ENCODE measurements at places on chromosomes 12 and 14.

- no peak for DNase-seq
These were observed 81.8 kb downstream of the WIF1 start for GRCh38 chr12:65039301-65039700.

DNA sequence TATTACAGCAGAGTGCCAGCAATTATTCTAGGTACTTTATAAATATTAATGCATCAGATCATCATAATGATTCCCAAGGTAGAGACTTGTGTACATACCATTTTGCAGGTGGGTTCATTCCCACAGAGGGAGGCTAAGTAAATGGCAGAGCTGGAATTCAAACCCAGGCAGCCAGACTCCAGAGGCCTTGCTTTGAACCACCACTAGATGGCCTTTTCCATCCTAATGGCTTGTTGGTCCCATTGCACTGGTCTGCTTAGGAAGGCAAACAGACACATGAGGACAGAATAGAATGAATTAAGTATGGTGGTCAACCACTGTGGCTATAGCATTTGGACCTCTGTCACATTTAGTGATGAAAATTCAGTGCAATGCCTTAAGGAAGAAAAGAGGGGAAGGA lies 158.7 kb downstream of the METTL25 start:
- peak; percentile 15 for DNase-seq

DNA sequence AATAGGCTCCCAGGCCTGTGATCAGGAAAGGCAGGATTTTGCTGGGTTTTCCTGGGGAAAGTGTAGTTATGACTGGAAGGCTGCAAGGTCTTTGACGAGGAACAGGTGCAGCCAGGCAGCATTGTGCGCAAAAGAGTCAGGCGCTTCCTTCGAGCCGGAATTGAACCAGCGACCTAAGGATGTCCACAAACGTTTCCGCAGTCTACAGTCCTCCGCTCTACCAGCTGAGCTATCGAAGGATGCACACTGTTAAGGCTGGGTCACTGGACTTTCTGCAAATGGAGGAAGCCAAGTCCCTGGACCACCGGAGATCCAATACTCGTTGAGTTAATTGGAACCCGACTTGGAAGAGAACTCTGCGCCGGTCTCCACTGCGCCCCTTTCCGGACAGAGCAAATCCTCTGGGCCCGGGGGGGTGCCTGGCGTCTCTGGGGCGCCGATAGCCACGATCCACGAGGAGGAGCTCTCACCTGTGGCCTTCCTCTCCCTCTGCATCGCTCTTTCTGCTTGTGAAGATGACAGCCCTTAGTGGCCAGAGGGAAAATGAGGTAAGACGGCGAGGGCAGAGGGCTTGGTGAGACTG lies 18.4 kb upstream of the OR6S1 start:
- no peak for DNase-seq

GRCh38 chr14:50364792-50365191 lies 31.9 kb downstream of the CDKL1 start:
- no peak for DNase-seq

DNA sequence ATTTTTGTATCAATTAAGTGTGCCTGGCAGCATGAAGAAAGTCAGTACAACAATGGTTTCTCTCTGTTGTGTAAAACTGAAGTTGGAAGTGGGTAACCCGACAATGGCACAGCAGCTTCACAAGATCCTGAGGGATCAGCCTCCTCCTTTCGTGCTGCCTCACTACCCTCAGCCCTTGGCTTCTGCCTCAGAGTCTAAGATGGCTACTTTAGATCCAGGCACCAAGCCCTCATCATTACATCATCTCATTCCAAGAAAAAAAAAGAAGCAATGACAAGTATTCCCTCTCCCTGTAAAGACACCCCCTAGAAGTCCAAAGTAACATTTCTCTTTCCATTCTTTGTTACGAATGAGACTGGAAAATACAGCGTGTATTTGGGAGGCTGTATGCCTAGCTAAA lies 92.6 kb downstream of the DNAI7 start:
- DNase-seq = no peak

GRCh38 chr14:22657861-22658260 lies 13.7 kb upstream of the OR6J1 start:
- DNase-seq = peak; percentile 52

GRCh38 chr12:12792421-12792820 lies 7.0 kb downstream of the APOLD1 start:
- DNase-seq = no peak

GRCh38 chr14:100271247-100271939 lies 32.4 kb downstream of the YY1 start:
- no peak for DNase-seq

DNA sequence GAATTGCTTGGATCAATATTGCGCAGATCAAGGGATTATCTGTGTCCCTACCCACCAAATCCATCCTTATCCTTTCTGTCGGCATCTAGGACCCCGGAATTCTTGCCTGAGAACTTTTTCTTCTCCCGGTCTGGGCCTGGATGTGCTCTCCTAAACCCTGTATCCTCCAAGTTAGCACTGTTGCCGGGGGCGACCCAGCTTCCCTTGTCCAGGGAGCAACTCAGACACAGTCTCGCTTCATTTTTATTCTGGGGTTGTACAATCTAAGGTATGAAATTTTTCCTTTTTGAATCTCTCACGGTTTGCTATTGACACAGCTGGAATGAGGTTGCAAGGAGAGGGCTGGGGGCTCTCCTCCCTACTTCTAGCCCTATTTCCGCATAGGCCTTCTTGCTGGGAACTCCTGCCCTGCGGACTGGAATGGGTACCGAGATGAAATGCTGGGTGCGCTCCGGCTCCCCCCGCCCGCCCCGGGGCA lies 403 bp upstream of the PNP start:
- no peak for DNase-seq

DNA sequence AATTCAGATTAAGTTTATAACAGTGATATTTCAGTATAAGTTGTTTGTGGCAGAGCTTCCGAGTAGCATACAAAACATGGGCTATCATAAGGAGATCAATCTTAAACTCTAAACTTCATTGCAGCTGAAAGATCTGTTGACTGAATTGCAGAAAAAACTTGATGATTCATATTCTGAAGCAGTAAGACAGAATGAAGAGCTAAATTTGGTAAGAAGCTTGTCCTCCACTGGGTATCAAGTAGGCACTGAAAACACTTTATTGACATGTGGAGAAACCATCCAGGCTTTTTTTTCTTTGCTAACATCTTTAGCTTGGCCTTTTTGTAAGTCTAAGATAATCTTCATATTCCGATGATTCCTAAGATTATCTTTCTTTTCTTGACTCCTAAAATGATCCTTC lies 93.0 kb downstream of the KTN1 start:
- no peak for DNase-seq

DNA sequence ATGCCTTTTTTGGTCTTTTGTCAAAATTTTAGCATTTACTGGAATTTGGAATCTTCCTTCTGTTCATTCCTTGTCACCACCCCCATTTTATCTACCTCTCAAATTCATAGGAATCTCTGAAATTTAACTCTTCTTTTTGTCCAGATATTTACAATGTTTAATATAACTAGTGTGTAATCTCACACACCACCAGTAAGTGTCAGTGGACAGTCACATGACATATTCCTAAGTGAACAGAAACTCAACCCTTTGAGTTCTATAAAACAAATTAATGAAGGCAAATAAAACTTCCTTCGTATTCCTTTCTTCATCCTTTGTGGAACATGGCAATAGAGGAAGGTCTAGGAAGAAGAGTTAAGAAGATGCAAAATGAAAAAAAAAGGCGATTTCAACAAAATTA lies 26.6 kb downstream of the ATF7 start:
- DNase-seq = no peak

GRCh38 chr14:60235440-60235839 lies 13.6 kb upstream of the PPM1A start:
- DNase-seq = peak; percentile 19

- DNase-seq = no peak
These were observed 106.2 kb downstream of the CRACR2A start for GRCh38 chr12:3646561-3647241.

GRCh38 chr14:100103250-100104005 lies 38.2 kb downstream of the EVL start:
- peak; percentile 46 for DNase-seq

GRCh38 chr12:117985182-117985581 lies 16.4 kb upstream of the KSR2 start:
- peak; percentile 19 for DNase-seq

- DNase-seq = no peak
These were observed 9.4 kb downstream of the HIGD1C start for GRCh38 chr12:50961708-50962107.

GRCh38 chr12:90102957-90103652 lies 394.5 kb upstream of the ATP2B1 start:
- peak; percentile 45 for DNase-seq

- DNase-seq = no peak
These were observed 1.2 kb downstream of the KRT3 start for GRCh38 chr12:52794479-52795331.

DNA sequence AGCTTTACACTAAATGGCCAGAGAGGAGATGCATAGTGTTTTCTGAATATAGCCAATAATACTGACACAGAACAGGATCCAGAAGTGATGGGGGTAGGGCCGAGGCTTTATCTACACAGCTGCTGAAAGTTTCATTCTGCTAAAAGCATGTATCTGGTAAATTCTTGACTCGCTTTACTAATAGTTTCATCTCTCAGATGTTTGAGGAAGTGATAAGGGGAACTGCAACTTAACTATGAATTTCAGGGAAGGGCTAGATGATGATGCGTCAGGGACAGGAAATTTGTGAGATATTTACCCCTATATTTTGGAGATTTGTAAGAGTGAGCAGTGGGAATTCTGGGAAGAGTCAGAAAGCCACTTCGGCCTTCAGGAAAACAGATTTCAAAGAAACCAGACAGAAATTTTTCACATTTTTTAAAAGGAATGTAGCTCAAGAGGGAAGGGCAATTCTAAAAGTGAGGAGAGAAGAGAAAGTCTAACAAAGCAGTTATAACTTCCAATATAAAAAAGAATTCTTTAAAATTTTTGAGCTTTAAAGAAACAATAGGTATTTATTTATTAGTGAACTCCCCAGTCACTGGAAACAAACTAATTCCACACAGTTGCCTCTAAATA lies 243.1 kb downstream of the BCAT1 start:
- DNase-seq = no peak

GRCh38 chr12:51190820-51191219 lies 17.9 kb upstream of the TFCP2 start:
- DNase-seq = no peak

Measured in LHCN-M2 (cell line).